CD8-positive, alpha-beta memory T cell (primary cell): ENCODE measurements at places on chromosomes 1 and 21. TPM values are rescaled to one million over a fixed set of nuclear protein-coding genes. Genes with fewer than 3 reads are reported as not detected.

- no peaks in the 10 kb centered on the region for H3K36me3 ChIP-seq
- peaks cover 18% of the 10 kb centered on the region for H3K4me1 ChIP-seq
- H3K4me3 ChIP-seq, result no peak overlapping the region
- DNase-seq, result peak; percentile 3
These were observed 52.9 kb downstream of the LRRC8D start for GRCh38 chr1:89873770-89874169.

DNA sequence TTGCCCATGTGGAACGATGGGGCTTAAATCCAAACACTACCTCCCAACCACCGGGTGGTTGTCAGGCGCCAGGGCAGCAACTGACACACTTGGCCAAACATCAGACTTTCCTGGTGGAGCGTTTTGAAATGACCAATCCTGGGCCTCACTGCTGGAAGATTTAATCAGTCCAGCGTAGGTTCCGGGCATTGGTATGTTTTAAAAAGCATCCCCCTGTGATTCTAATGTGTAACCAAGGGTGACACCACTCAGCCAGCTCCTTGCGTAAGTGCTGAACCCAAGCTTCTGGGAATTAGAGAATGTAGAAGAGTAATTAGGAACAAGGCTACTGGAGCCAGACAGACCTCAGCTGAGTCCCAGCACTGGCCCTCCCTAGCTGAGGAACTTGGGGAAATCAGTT is 44.8 kb upstream of the KAZN start:
- H3K4me3 ChIP-seq, result no peak overlapping the region
- no peaks in the 10 kb centered on the region for H3K27me3 ChIP-seq
- no peaks in the 10 kb centered on the region for H3K4me1 ChIP-seq

DENND2D gene
- total RNA-seq, result 196 TPM

DNA sequence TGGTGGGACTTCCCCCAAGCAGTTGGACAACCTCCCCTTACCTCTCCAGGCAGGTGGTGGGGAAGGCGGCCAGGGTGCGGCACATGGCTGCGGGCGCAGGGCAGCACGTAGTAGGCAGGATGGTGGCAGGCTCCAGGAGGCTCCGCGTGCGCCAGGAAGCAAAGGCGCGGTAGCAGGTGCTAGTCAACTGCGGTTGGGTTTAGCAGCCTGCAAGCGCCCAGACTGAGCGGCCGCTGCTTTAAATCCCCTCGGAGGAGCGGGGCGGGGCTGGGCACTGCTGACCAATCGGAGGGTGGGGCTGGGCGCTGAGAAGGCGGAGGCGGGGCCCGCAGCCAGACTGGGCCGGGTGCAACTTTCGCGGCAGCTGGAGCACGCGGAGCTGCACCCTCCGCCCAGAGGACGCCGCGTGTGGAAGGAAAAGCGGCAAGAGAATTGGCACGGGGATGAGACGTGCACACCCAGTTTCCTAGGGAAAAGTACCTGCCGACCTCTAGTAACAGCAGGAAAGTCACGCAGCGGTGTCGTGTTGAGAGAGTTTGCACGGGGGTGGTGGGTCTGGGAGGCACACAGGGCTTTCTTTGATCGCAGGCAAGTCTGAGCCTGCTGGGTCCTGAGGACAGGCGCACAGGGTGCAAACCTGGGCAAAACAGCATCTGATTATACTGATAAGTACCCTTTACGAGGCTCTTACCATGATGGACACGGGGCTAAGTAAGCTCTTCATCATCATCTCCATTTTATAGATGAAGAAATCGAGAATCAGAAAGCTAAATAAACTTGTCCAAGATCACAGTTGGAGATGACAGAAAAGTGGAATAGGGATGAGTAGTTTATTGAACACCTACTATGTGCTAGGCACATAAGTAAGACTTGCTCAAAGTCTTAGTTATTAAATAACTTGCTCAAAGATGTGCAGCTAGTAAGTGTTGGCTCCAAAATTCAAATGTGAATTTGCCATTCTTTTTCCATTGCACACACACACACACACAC is at the start of gene RGS16:
RGS16 (minus strand) TSS at position 215 of the 990 bp plus-strand sequence; CDS start at position 85, 130 bp downstream.
- H3K36me3 ChIP-seq, result no peaks in the 10 kb centered on the region
- peak within 1 kb of the TSS; percentile 35 for H3K4me3 ChIP-seq
- H3K27me3 ChIP-seq, result no peaks in the 10 kb centered on the region
- no peak within 1 kb of the TSS for H3K27ac ChIP-seq
- peaks cover 26% of the 10 kb centered on the region for H3K4me1 ChIP-seq

GRCh38 chr21:38495242-38495641 is 3.0 kb downstream of the ERG start:
- no peaks in the 10 kb centered on the region for H3K27me3 ChIP-seq
- no peaks in the 10 kb centered on the region for H3K36me3 ChIP-seq
- no peaks in the 10 kb centered on the region for H3K4me1 ChIP-seq

ACOT11 gene
- 0.37 TPM for total RNA-seq

CSMD2 gene
- total RNA-seq, result not detected
